ENCODE measurements at places on chromosomes 5 and 9. TPM values are rescaled to one million over a fixed set of nuclear protein-coding genes. Genes with fewer than 3 reads are reported as not detected.

GRCh38 chr9:21081999-21082398 lies 4.3 kb upstream of the IFNB1 start:
- DNase-seq, result no peak

DNA sequence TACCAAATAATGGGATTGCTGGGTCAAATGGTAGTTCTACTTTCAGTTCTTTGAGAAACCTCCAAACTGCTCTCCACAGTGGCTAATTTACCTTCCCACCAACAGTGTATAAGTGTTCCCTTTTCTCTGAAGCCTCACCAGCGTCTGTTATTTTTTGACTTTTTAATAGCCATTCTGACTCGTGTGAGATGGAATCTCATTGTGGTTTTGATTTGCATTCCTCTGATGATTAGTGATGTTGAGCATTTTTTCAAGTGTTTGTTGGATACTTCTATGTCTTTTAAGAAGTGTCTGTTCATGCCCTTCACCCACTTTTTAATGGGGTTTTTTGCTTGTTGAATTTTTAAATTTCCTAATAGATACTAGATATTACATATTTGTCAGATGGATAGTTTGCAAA lies 28.4 kb upstream of the SUSD1 start:
- no peak for DNase-seq

DNA sequence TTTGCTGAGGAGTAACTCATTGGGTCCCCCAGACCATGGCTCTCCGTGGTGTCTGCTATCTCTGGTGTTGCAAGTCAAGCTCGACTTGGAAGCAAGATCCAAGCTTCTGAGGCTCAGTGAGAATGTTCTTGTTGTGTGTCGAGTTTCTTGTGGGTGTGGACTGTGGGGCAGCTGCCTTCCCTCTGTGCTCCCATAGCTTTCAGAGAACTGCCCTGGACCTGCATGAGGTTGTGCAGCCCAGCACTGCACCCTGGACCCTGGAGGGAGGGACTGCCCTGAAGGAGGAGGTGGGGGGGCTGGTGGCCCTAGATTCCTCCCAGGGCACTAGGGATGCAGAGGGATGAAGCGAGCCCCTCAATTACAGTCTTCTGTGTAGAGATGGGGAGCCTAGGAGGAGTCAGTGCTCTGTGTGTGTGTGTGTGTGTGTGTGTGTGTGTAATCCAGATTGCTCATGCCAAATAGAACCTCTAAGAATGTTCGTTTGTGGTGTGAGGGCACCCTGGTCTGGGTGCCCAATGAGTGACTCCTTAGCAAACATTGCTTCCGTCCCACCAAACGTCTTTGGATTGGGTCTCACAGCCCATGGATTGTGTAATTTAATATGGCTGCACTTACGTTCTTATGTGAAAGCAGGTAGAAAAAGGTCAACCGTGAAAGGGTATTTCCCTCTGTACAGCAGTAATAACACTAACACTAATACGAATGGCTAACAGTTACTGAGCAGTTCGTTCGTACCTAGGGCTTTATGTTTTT lies 143.3 kb upstream of the LMX1B start:
- DNase-seq, result no peak

GRCh38 chr9:114156657-114157421 lies 1.5 kb downstream of the COL27A1 start:
- DNase-seq, result peak; percentile 37

Gene ZNF367
- 2.5 TPM for total RNA-seq

GRCh38 chr5:74020503-74020902 lies 394.5 kb downstream of the ARHGEF28 start:
- no peak for DNase-seq

Measured in tibial nerve (tissue), 4 donors.